ENCODE measurements at places on chromosomes 7 and 10.

DNA sequence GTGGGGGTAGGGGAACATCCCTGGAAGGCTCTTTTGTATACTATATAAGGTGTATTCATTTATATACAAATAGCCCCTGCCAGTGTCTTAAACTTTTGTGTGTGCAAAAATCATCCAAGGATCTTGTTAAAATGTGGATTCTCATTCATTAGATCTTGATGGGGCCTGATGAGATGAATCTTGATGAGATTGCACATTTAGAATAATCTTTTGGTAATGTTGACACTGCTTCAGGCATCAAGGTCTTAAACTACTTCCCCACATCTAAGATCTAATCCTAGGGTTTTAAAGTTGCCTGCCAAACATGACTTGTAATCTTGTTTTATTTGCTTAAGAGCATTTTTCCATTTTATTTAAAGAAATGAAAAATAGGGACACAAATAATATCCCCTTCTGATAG lies 13.0 kb downstream of the TLX1 start:
- DNase-seq: no peak

GRCh38 chr7:38731215-38731614 lies 100.0 kb upstream of the AMPH start:
- no peak for DNase-seq

DNA sequence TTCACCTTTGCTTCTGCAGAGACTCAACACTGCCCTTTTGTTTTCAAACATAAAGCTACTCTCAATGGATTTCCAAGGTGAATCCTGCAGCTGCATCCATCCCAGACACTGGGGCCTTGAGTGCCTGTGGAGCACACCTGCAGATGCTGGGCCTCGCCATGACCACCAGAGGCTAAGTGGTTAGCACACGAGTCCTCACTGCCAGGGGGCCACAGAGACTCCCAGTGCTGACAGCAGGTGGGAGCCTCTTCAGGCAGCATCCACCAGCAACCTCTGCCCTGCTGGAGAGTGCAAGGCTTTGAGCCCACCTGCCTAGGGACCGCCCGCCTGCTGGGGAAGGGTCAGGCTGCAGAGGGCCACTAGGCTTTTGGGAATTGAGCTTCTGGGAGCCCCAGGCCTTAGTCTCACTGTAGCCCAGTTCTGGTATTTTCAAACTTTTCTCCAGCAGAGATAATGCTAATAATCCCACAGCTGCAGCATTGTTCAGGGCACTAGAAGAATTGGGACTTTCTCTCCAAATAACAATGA lies 9.4 kb upstream of the HPS1 start:
- no peak for DNase-seq

GRCh38 chr7:29276199-29276598 lies 81.6 kb downstream of the CHN2 start:
- no peak for DNase-seq

- DNase-seq: no peak
Measured at GRCh38 chr10:130848855-130849254, 462.7 kb downstream of the TCERG1L start.

- no peak for DNase-seq
Measured at GRCh38 chr7:156589808-156590207, 50.8 kb upstream of the RNF32 start.

- DNase-seq: no peak
Measured at GRCh38 chr10:86684331-86685097, 16.2 kb downstream of the LDB3 start.

- no peak for DNase-seq
Measured at GRCh38 chr10:12958546-12959110, 42.9 kb downstream of the CCDC3 start.

GRCh38 chr10:129777687-129778086 lies 186.4 kb downstream of the EBF3 start:
- DNase-seq: no peak

GRCh38 chr7:157609932-157610640 lies 273.3 kb downstream of the DNAJB6 start:
- DNase-seq: no peak

DNA sequence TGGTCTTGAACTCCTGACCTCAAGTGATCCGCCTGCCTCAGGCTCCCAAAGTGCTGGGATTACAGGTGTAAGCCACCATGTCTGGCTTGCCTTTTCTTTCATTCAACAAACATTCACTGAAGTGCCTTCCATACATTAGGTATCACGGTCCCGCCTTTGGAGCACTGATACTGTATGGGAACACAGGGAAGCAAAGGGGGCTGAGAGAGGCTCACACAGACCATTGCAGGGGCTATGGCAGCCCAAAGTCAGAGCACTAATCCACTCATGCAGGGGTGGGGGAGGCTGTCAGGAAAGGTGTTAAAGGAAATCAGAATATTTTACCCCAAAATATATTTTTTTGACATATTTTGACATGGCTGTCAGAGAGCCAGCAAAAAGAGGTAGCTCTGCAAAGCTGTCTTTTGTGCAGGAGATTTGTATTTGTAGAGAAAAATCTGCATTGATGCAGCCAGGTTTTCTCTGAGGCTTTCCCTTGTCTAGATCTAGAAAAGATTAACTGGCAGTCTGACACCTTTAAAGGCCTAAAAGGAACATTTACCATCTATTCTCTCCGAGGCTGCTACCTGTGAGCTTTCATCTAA lies 42.0 kb upstream of the PDLIM1 start:
- DNase-seq: no peak

DNA sequence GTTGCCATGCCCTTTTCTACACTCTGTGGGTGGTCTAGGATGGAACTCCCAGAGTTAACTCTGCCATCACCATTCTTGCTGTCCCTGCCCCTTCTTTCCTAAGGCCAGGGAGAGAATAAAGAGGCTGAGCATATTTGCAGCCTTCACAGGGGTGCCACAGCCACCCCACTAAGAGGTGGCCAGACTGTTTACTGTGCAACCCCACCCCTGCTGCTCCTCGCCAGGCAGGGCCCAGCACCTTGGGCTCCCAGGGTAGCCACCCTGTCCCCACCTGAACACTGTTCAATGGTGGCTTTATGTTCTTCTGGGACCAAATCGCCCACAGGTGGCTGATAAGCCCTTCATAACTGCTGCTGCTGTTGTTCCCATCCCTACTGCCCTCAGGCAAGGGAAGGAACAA lies 198.9 kb downstream of the SNX13 start:
- DNase-seq: no peak

GRCh38 chr10:22252224-22252800 lies 34.5 kb upstream of the EBLN1 start:
- DNase-seq: no peak

DNA sequence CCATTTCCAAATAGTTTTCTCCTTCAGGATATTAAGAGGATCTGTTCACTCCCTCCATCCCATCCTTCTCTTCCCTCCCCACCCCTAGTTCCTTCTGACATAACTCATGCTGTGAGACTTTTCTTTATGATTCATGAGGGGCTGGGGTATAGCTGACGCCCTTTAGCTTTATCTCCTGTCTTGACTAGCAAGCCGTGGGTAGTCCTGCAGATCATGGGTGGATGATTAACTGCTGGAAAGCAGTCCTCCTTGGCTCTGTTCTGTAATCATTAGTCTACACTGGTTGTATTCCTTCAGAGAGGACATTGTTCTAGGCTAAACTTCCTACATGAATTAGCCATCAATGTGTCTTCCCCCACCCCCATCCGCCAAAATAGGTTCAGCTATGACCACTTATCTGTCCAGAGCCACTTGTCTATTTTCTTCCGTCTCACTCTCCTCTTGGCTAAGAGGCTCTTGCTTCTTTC lies 135.4 kb downstream of the LRRC4 start:
- no peak for DNase-seq

- DNase-seq: no peak
Measured at GRCh38 chr10:118742782-118743181, 12.0 kb downstream of the CACUL1 start.

- no peak for DNase-seq
Measured at GRCh38 chr10:104109908-104110662, 11.9 kb upstream of the SFR1 start.

DNA sequence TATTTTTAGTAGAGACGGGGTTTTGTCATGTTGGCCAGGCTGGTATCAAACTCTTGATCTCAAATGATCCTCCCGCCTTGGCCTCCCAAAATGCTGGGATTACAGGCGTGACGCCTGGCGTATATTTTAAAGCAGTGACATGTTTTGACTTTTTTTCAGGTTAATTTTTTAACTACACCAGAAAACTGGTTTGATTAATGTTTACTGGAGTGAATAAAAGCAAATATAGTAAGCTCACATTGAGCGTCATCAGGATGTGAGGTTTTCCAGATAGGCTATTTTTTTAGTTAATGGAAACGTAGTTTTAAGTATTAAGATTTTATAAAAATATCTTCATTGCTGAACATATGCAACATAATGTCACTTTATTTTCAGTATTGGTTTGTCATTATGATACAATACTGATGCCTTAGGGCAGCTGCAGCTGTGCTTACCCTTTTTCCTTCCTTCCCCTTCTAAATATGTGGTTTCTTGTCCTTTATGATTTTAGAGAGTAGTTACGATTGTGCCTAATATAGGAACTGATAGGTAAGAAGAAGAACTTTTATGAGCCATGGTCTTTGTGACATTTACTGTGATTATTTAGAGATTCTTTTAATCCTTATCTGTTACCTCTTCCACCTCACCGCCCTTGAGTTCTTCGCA lies 37.3 kb downstream of the TMEM60 start:
- peak; percentile 47 for DNase-seq

GRCh38 chr7:72019436-72019835 lies 392.7 kb downstream of the CALN1 start:
- DNase-seq: no peak

DNA sequence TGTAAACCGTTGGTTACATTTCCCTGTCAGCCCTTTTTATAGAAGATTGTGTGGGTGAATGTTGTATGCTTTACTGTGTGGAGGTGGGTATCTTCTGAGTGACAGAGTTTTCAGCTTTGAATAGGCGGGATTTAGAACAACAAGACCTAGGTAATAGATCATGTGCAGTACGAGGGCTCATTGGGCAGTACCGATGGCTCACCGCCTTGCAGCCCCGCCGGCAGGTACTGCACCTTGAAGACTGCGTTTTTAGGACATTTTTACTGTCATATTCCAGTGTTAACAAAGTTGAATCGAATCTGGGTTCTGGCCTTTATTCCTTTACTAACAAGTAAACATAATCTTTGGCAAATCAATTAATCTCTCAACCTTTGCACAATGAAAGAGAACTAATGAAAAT lies 55.9 kb upstream of the NCF1 start:
- DNase-seq: no peak

GRCh38 chr7:32569388-32570289 lies 74.3 kb downstream of the AVL9 start:
- DNase-seq: no peak

DNA sequence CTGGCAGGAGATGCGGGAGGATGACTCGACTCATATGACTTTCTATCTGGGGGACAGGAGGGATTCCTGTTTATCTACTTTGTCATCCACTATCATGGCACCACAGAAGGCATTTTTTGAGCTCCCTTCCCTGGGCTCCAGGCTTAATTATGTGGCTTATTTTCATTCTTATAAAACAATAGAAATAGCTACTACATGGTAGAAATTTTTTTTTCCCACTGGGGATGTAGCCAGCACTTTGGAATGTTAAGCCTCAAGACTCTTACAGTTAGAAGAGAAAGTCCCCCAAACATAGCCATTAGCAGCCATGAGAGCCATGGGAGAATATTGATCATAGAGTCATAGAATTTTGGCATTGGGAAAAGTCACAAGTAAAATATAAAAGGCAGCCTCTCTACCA lies 14.6 kb upstream of the FAM180A start:
- DNase-seq: no peak

- no peak for DNase-seq
Measured at GRCh38 chr7:27148756-27149641, 1.4 kb upstream of the HOXA6 start.

DNA sequence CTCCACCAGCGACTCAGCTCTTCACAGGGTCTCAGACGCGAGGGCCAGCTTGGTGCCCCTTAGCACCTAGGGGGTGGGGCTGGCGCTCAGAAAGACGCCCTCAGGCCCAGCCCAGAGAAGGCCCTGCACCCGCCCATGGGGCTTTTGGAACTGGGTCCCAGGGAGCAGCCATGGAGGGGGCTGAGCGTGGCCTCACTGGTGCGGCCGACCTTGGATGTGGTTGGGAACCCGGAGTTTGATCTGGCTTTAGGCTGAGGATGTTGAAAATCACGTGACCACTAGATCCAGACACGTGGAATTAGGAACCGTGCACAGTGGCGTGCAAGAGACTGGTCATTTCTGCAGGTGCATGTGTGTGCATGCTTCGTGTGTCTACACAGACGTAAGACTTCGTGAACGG lies 185.4 kb downstream of the DNAJB6 start:
- DNase-seq: no peak

GRCh38 chr7:98855610-98856422 lies 14.0 kb downstream of the TMEM130 start:
- no peak for DNase-seq

DNA sequence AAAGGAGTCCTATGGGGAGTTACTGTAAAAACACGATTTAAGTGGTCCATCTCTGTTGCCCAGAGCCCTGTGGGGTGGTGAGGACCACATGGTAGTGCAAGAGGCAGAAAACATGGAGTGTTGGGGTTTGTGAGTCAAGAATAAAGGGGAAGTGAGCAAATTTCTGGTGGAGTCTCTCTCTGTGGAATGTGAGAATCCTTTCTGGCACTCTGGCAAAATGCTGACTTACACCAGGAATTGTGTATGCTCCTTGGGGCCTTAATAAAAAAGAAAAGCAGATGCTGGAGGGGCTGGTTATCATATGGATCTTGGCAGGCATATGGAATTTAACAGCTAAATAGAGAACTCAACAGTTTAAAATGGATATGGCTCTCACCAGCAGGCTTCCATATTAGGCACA lies 486.0 kb downstream of the TNS3 start:
- no peak for DNase-seq

DNA sequence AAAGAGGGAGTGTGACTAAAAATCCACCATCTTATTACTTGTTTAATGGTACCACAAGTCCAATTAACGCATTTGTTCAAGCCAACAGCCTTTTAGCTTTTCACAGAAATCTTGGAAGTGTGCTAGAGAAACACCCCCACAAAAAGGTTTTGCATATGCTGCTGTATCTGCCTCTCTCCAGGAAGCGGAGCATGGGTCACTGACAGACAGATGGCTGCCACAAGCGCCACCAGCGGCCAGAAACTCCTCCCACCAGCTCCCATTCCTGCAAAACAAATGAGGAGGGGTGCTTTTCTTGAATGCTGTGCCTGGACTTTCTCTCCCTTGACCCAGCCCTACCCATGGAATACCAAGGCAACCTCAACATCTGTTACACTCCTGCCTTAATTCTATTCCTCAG lies 176.3 kb upstream of the LRGUK start:
- no peak for DNase-seq

DNA sequence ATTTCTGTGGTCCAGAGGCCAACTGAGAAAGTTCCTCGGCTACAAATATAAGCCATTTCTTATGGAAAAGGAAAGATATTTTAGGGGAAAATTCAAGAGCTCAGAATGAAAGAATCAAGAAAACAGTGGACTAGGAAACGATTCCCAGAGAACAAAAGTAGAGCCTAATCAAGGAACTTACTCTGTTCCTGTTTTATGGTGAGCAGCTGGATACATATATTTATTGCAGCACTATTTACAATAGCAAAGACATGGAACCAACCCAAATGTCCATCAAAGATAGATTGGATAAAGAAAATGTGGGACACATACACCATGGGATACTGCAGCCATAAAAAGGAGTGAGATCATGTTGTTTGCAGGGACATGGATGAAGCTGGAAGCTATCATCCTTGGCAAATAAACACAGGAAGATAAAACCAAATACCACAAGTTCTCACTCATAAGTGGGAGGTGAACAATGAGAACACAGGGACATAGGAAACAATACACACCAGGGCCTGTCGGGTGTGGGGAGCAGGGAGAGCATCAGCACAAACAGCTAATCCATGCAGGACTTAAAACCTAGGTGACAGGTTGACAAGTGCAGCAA lies 298.7 kb downstream of the THSD7A start:
- no peak for DNase-seq

- DNase-seq: no peak
Measured at GRCh38 chr10:97048649-97049427, 136.9 kb downstream of the SLIT1 start.

All from GF-D8 (cell line).